Vagina (tissue), 2 donors: ENCODE measurements at places on chromosomes 5 and 9.

- no peak for DNase-seq
Measured at GRCh38 chr9:133691191-133691590, 47.0 kb downstream of the SARDH start.

DNA sequence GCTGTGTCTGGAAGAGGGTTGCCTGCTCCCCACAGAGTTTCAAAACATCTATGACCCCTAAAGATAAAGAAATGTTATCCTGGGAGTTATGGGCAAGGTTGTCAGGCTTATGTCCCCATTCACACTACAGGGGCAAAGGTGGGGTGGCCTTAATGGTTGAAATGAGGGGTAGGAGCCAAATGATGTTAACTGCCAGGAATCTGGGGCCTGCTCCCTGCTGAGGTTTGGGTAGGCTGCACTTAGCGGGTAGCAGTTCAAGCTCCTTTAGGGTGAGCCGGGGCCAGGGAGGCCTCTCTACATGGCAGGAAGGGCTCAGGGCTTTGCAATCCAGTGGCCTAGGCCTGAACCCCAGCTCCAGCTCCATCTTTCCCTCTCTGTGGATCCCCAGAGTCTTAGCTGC, 3.0 kb downstream of the FGF18 start:
- DNase-seq: peak; percentile 34

DNA sequence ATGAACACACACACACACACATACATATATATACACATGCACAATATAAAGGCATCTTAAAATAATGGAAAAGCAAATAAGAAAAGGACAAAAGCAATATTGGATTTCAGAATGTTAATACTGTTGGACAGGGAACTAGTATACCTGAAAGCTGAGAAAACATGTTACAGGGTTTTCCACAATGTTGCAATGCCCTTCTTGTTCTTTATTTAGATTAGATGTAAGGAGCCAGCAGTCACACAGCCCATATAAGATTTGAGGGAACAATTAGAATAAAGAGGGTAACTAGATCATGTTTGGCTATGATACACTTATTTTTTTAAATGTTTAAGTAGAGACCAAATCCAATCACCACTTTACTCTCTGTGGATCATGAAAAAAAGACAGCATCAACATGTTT, 61.7 kb downstream of the SH3TC2 start:
- no peak for DNase-seq

DNA sequence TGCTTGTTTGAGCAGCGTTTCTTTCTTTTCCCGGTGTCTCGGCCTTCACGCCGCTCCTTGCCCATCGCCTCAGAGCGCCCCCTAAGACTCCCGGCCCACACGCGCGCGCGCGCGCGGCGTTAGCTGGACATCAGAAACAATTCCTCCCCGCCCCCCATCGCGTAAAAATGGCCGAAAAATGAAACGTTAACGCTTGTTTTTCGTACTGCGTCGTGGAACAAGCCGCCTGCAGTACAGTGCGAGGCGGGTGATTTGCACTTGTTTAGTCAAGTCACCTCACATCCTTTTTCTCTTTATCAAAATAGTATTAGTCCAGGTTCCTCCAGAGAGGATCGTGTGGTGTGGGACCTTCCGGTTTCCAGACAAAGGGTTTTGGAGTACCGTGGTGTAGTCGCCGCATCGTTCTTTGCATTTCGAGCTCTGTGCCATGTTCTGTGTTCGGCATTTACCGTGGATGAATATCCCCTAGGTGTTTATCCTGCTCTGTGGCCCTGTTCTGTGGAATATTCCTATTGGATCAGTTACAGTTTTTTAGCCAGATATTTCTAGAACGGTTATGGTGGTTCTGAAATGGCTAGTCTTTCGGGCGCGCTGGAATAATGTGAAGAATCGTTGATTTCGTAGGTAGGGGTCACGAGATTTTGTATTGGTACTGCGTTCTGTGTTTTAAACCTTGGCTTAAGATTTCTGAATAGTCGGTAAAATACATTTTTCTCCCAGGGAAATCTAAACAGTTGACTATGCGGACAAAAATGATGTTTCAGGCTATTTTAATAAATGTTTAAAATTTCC, 1.0 kb downstream of the MATR3 start:
- no peak for DNase-seq

GRCh38 chr9:121648172-121648571, 3.3 kb upstream of the DAB2IP start:
- no peak for DNase-seq

GRCh38 chr9:21684831-21685362, 117.5 kb upstream of the MTAP start:
- DNase-seq: peak; percentile 88

DNA sequence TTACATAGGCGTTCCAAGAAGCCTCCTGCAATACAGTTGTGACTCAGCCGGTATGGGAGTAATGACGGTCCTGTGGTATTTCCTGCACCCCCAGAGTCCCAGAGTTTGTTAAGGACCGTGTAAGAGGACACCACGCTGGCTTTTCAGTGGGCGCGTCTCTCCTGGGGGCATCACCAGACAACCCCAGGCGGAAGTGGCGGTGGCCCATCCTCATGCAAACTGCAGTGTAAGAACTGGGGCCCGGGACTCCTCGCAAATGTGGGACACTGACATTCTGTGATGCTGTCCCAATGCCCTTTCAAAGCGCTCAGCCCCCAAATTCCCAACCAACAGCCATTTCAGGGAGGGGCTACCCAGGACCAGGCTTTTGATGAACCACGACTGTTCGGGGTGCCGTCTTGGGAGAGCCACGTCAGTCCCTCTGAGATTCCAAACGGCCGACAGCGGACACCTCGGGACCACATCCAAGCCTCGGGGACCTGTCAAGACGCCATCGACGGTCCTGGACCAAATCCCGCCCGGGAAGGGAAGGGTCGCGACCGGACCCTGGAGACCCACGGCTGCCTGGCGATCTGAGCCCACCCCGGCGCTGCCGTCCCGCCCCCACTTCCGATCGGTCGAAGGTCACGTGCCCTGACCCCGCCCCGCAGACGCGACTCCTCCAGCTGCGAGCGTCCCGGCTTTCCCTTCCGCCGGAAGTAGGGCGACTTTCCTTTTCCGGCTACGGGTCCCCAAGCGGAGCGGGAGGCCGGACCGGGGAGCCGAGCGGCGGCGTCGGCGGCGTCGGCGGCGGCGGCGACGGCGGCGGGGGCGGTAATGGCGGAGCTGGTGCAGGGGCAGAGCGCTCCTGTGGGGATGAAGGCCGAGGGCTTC, at the start of gene FUBP3:
FUBP3 (plus strand) TSS at position 713 of the 873 bp plus-strand sequence; CDS start at position 817, 104 bp downstream.
- DNase-seq: no peak

GRCh38 chr5:127602481-127602880, 46.4 kb upstream of the CTXN3 start:
- no peak for DNase-seq

- DNase-seq: no peak
Measured at GRCh38 chr5:69364850-69365249, 4.5 kb downstream of the AK6 start.

GRCh38 chr9:125691869-125692268, 15.1 kb downstream of the MAPKAP1 start:
- DNase-seq: no peak

- no peak for DNase-seq
Measured at GRCh38 chr9:120281665-120282064, 298.3 kb downstream of the CDK5RAP2 start.

DNA sequence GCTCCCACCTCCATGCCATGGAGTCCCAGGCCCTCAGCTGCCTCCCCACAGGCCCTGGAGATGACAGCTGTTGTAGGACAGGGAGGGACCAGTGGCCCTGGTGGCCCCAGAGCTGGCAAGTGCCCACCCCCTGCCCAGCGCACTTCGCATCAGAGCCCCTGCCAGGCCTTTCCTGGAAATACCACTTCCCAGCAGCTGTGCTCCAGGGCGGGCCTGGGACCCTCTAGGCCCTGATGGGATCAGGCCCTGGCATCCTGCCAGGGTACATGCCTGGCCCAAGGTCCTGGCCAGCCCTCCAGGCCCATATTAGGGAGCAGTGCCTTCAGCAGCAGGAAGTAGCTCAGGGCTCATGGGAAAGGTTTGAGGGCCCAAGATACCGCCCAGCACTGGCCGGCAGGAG, 2.5 kb downstream of the KCNT1 start:
- no peak for DNase-seq

GRCh38 chr5:64930672-64931318, 162.1 kb downstream of the CWC27 start:
- DNase-seq: no peak

DNA sequence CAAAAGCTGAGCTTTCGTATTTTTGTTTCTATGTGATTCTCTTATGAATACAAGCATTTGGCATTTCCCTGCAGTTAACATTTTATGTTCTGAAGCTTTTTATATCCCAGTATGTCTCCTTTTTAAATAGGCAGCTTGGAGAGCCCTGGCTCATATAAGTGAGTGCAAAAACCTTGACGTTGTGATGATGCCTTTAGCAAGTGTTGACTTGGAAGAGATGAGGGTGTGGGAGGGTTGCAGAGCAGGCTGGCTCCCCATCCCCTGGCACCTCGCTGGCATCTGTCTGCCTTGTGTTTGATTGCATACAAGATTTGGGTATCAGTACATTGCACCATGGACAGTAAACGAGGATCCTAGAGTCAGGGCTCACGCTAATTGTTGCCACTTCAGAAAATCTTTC, 42.1 kb upstream of the DIRAS2 start:
- no peak for DNase-seq

GRCh38 chr5:28748446-28748845, 1710.1 kb upstream of the CDH9 start:
- DNase-seq: no peak

GRCh38 chr5:149372076-149372795, 6.9 kb downstream of the IL17B start:
- no peak for DNase-seq
